Heart left ventricle (tissue), 16 donors: ENCODE measurements at places on chromosomes 5 and 9. TPM values are rescaled to one million over a fixed set of nuclear protein-coding genes. Genes with fewer than 3 reads are reported as not detected.

DNA sequence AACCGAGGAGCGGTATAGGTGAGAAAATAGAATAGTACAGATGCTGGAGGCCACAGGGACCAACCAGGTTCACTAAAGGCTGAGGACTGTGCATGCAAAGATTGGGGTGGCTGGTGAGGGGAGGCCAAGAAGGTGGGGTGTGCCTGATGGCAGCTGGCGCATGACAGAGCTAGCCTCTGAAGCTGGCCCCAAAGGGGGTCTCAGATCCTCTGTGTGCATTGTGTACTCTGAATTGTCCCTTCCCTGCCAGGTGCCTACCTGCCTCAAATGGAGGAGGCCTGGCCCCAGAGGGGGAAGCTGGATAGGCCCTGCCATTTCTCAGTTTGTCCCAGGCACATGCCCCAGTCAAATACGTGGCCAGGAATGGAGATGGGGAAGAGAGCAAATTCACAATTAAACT, 63.1 kb downstream of the CRB2 start:
- no peak overlapping the region for H3K27ac ChIP-seq
- no peak overlapping the region for H3K4me3 ChIP-seq
- no peaks in the 10 kb centered on the region for H3K4me1 ChIP-seq
- H3K36me3 ChIP-seq, result peaks cover 24% of the 10 kb centered on the region

GRCh38 chr9:79360387-79361347, 211.1 kb upstream of the TLE4 start:
- H3K27me3 ChIP-seq, result no peaks in the 10 kb centered on the region
- H3K27ac ChIP-seq, result no peak overlapping the region
- no peaks in the 10 kb centered on the region for H3K36me3 ChIP-seq
- peaks cover 9% of the 10 kb centered on the region for H3K4me1 ChIP-seq

DNA sequence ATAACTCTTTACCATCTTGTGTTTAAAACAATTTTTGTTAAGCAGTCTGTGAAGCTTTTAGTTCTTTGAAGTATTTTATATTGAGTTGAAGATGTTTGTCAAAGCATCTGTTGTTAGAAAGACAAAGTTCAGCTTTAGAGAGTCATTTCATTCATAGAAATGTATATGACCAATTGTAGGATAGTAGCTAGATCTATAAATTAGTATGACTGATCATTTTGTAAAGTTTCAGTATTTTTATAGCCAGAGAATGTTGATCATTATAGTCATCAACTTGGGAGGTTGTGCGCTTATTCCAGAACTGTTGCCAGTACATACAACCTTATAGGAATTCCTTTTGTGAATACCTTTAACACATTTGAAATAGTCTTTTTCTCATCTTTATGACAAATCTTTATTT, 5.2 kb downstream of the NIPBL start:
- peaks cover 77% of the 10 kb centered on the region for H3K4me1 ChIP-seq
- no peaks in the 10 kb centered on the region for H3K27me3 ChIP-seq
- no peak overlapping the region for H3K27ac ChIP-seq
- DNase-seq, result no peak

DNA sequence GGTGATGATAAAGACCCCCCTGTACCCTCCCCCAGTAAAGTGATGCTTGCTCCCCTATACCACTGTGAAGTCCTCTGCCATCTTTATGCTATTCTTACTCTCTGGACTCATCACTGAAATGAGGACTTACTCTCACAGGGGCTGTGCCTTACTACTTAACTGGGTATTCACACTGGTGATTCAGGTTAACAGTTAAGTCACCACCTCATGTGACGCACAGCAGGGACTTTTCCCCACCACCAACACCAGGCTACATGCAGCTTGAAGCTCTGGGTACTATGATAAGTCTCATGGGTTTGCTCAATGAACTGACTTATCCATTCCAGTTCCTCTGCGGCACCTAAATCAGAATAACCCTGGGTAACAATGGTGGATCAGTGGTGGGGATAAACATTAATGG, 163.7 kb downstream of the ELAVL2 start:
- H3K36me3 ChIP-seq, result no peaks in the 10 kb centered on the region
- H3K27me3 ChIP-seq, result no peaks in the 10 kb centered on the region
- DNase-seq, result no peak
- no peak overlapping the region for H3K4me3 ChIP-seq
- H3K4me1 ChIP-seq, result no peaks in the 10 kb centered on the region

DNA sequence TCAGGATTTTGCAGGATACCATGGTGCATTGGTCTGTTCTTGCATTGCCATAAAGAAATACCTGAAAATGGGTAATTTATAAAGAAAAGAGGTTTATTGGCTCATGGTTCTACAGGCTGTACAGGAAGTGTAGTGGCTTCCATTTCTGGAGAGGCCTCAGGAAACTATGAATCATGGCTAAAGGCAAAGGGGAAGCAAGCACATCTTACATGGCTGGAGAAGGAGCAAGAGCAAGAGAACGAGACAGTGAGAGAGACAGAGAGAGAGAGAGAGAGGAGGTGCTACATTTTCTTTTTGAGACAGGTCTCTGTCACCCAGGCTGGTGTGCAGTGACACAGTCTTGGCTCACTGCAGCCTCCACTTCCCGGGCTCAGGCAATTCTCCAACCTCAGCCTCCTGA, 43.9 kb downstream of the P4HA2 start:
- no peak overlapping the region for H3K27ac ChIP-seq
- no peak overlapping the region for H3K4me3 ChIP-seq
- H3K27me3 ChIP-seq, result no peaks in the 10 kb centered on the region

- no peak overlapping the region for H3K4me3 ChIP-seq
- no peaks in the 10 kb centered on the region for H3K27me3 ChIP-seq
- H3K27ac ChIP-seq, result no peak overlapping the region
- DNase-seq, result peak; percentile 31
- no peaks in the 10 kb centered on the region for H3K4me1 ChIP-seq
These were observed 33.2 kb downstream of the GRIN3A start for GRCh38 chr9:101705135-101705661.

DIRAS2 gene
- not detected for total RNA-seq

NSMF gene
- 7.5 TPM for total RNA-seq
